Head of caudate nucleus (tissue), 42 donors: ENCODE measurements at places on chromosomes 6 and 20.
A peak's percentile ranks its signal among the peaks of the same experiment; 100 is the strongest.

DNA sequence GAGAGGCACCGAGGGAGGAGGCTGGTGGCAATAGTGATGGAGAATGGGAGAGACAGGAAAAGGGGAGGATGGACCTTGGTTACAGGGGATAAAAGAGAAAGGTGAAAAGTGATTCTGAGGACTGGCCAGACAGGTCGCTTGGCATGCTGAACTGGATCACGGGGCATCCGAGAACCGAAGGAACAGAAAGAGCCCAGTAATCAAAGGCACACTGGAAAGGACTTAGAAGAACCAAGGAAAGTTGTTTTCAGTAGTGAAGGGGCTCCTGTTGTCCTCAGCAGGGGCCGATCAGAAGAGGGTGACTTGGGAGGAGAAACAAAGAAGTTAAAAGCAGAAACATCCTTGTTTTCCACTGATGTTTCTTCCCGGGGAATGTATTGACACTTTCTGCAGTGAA is 18.9 kb downstream of the SYTL3 start:
- no peak for DNase-seq

- peak; percentile 31 for DNase-seq
Measured at GRCh38 chr20:9792674-9793073, 46.2 kb downstream of the PAK5 start.

DNA sequence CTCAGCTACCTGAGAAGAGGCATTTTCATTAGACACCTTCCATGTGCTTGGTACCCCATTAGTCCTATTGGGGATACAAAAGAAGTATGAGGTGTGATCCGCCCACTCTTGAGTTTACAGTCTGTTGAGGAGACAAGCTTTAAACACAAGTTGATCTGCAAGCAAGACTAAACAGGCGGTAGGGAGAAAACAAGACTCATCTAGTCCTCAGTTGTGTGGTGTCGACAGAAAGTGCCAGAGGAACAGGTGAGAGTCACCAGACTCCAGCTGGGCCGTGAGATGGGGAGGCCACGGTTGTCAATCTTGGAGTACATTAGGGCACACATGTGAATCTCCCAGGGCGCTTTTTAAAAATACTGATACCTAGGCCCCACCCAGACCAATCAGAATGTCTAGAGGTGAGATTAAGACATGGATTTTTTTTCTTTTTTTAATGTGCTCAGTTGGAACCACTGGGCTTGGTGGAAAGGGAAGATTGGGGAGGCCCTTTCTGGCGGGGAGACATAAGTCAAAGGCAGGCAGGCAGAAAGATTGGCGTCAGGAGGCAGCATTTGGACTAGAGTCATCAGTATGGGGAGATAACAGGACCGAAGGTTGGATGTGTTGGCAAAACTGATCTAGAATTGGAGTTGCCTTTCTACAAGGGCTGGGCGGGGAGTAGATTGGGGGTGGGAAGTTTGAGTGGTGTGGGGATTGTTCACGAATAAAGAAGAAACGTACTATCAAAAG is 10.4 kb downstream of the E2F3 start:
- no peak for DNase-seq

DNA sequence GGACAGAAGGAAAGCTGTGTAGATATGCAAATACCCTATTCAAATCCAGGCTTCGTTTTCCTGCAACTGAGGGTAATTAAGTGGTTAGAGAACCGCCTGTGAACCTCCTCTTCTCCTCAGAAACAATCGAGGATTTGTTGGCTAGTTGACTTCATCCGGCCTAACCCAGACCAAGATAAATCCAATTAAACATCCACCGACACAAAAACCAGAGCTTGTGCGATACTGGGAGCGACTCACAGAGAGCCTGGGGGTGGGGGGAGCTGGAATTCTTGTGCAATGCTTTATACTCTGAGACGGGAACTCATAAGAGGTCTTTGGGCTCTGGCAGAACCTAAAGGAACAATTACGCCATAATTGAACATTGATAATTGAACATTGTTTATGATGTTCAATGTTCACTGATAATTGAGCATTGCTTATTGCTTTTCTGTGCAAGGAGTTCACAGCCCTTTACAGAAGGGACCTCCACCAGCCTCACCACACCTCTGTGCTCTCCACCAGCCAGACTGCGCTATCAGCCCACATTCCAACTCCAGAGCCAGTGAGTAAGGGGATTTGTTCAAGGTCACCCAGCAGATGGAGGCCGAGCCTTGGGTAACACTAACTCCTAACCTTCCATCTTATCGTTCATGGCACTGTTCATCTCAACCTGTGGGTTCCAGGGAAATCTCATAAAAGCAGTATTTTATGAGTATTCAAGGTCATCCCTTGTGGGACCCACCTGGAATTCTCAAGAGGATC is 429.6 kb upstream of the JARID2 start:
- no peak for DNase-seq

- DNase-seq, result no peak
Measured at GRCh38 chr6:115898246-115898645, 162.4 kb downstream of the FRK start.

DNA sequence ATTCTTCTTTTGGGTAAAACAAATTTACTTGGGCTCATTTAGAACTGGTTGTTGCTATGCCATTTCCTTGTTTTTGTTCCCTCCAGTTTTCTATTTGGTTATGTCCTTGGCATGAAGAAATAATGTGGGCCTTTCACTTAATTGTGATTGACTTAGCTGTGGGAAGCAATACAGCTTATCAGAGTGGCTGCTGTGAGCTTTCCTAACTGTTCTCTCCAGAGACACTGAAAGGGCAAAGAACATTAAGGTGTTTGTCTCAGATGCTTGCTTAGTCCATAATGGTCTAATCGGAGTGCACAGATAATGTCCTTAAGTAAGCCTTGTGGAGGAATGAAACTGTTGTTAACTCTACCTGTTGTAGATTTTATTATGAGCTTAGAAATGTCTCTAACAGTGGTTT is 56.6 kb downstream of the SH3BGRL2 start:
- DNase-seq, result no peak

- no peak for DNase-seq
Measured at GRCh38 chr6:37130704-37131103, 39.2 kb upstream of the PIM1 start.

DNA sequence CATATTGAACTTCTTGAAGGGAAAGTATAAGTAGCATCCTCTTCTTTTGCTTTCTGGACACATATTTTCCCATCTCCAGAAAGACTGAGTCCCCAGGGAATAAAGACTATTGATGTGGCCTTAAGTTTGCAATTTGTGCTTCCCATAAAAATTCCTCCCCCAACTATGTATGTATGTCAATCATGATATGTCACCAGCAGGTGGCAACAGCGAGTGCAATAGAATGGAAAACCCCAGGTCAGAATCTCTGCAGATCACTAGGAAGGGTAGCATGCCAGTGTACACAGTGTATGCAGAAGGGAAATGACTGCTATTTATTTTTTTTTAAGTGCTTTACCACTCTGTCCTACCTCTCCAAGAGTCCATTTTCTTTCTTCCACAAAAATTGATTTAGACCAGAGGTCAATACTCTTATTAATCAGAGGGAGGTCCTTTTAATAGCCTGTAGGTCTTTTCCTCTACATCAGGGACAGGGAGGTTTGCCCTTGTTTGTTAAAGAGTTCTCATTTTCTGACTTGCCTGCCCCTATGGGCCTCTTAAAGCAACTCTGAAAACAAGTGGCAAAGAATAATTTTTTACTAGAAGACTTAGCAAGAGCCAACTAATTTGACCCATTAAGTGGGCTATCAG is 61.4 kb downstream of the BMP2 start:
- peak; percentile 79 for DNase-seq

DNA sequence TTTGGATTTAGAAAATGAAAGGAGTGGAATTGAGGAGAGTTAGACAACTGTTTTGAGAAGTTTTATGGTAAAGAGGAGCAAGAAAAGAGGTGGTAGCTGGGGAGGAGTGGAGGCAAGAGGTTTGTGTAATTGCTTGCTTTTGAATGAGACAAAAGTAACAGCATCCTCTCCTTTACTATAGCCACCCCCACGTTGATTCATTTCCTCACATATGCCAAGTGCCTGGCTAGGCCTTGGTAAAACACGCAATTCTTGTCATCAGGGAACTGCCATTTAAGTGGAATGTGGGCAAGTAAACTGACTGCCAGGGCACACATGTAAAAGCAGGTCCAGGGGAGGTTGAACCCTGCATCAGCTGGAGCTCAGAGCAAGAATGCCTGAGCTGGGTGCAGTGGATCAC is 4.1 kb downstream of the MTRES1 start:
- DNase-seq, result no peak

GRCh38 chr6:30997301-30997700 is 13.0 kb upstream of the MUC22 start:
- no peak for DNase-seq

GRCh38 chr6:20404641-20405032 is 3.0 kb downstream of the E2F3 start:
- DNase-seq, result peak; percentile 65

- no peak for DNase-seq
Measured at GRCh38 chr6:149508485-149508884, 23.7 kb upstream of the ZC3H12D start.

GRCh38 chr20:35087791-35088190 is 4.8 kb downstream of the TRPC4AP start:
- DNase-seq, result no peak

GRCh38 chr6:88626460-88626859 is 337.0 kb downstream of the RNGTT start:
- DNase-seq, result no peak

GRCh38 chr20:22499515-22500166 is 84.7 kb downstream of the FOXA2 start:
- DNase-seq, result no peak

DNA sequence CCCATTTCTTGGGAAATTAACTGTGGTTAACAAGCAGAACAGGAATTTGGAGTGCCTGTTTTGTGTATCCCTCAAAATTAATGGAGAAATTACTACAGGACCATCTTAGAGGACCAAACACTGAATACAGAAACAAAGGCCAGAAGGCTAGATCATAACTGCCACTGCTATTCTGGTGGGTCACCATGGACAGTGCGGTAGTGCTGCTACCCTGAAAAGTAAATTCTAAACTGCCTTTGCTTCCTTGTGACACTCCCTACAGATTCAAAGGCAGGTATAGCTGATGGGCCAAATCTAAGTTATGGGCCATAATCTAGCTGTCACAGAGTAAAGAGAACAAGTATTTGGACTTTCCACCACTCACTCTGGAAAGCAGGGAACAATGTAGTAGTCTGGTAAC is 575.8 kb upstream of the ADGRB3 start:
- DNase-seq, result no peak

- no peak for DNase-seq
Measured at GRCh38 chr6:39923861-39924260, 10.4 kb downstream of the MOCS1 start.

DNA sequence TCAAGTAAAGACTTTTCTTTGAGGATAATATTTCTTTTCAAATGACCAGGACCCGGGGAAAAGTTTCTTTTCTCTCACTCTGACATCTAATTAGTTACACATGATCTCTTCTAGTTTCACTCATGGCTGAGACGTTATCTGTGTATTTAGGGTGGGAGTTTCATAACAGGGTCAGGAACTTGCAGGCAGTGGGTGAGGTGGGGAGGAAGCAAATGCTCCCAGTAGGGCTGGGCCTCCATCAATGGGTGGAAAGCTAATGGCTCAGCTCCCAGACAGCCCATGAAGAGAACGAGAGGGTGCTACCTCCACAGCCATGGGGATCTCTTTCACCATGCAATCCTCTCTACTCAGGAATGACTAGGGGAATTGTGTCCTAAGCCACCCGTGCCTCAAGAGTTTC is 119.3 kb downstream of the F13A1 start:
- no peak for DNase-seq

GRCh38 chr6:56756791-56757587 is 114.3 kb upstream of the DST start:
- no peak for DNase-seq

DNA sequence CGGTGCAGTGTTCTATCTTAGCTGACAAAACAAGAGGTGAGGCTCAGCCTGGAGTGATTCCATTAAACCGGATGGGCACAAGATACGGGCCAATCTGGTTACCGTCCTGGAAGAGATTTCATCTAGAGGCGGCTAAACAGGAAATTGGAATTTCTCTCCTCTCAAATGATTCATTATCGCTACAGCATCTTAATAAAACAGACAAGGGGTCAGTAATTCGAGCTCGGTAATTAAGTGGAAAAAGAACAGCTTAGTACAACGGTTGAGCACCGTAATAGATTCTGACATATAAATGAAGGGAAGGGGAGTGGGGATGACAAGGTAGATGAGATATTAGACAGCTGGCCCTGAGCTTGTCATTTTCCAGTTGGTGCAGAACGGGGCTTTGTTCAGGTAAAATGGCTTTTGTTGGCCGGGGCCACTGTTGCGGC is 137.2 kb downstream of the EDN3 start:
- no peak for DNase-seq

- no peak for DNase-seq
Measured at GRCh38 chr20:14879020-14879697, 541.7 kb upstream of the FLRT3 start.

GRCh38 chr20:43974695-43975094 is 60.0 kb downstream of the TOX2 start:
- no peak for DNase-seq

- DNase-seq, result no peak
Measured at GRCh38 chr6:32177183-32177787, 920 bp upstream of the RNF5 start.

DNA sequence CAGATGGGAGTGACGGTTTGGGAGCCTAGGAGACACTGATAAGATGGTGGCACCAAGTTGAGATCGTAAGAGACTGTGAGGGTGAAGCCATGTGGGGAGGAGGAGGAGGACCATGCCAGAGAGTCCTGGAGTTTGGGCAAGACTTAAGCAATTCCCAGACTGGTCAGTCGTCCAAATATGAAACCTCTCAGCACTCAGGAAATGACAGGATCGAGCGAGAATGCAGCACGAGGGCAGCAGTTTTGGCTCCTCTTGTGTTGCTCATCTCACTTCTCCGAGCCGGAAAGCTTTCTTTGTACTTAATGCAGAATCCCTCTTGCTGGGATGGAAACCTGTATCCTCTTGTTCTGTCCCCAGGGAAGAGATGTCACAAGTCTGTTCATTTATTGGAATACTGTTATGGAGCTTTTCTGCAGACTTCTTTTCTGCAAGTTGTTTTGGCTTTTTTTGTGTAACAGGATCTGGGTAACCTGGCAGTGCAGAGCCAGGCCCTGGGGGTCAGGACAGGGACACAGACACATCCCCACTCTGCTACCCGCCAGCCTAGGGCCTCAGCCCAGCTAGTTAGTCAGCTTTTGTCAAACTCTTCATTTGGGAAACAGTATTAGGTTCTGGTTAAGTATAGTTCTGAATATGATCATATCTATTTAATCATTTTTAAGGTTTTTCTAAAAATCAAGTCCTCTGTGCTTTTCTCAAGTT is 34.3 kb downstream of the FNDC1 start:
- DNase-seq, result no peak

- no peak for DNase-seq
Measured at GRCh38 chr6:111027219-111027618, 45.4 kb downstream of the RPF2 start.
